LoVo (cell line): ENCODE measurements at places on chromosomes 6 and 20.

DNA sequence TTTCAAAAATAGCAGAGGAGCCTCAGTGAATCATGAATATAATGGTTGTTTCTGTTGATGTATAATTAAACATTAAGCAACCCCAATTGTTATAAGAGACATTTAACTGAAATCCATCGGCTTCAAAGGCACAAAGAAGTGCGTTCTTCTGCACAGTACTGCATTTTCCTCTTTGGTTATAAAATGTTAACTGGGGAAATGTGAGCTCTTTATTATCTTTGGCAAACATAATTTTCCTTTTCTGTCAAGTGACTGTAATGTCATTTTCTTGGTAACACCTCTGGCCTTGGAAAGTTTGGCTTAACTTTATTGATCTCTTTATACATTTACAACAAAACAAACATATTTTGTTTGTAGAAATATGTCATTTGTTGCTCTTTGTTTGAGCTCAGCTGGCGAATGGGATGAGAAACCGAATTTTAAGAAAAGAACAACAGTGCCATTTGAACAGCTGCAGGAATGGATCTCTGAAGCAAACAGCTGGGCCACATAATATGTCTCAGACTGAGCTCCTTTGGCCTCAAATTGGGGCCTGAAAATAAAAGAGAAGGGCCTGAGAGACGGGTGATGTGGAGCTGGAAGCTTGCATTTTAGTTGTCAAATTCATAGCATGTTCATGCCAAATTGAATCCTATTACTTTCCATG lies 427.0 kb upstream of the SPTLC3 start:
- DNase-seq = no peak

- DNase-seq = no peak
These were observed 21.0 kb upstream of the RSPH4A start for GRCh38 chr6:116595247-116595646.

DNA sequence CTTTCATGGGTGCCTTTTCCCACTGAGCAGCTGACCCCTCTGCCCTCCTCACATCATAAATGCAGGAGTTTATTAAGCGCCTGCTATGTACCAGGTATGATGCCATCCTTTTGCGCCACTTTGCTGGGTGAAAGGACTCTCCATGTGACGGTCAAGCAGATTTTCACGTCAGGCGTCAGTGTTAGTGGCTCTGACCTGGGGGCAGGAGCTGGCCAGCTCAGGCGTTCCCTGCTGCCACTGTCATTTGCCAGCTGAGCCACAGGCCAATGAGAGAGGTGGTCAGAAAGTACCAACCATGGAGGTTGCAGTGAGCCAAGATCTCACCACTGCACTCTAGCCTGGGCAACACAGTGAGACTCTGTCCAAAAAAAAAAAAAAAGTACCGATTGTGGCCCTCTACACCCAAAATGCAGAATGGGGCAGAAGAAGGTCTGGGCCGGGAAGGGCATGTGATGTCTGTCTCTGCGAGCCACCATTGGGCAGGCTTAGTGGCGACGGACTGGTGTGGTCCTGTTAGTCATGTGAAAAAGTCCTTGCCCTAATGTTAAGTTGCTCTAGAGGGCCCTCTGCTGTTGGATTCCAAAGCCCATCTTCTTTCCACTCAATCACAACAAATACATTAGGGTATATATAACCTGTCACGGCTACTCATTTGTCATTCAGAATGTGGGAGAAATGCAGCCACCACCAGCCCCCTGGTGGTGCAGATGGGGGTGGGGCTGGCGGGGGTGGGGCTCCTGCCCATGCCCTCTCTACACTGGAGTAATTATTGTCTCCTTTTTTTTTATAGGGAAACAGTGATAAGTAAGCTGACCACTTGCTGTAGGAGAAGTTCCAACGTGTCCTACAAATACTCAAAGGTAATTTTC lies 18.4 kb upstream of the SLC22A1 start:
- no peak for DNase-seq

DNA sequence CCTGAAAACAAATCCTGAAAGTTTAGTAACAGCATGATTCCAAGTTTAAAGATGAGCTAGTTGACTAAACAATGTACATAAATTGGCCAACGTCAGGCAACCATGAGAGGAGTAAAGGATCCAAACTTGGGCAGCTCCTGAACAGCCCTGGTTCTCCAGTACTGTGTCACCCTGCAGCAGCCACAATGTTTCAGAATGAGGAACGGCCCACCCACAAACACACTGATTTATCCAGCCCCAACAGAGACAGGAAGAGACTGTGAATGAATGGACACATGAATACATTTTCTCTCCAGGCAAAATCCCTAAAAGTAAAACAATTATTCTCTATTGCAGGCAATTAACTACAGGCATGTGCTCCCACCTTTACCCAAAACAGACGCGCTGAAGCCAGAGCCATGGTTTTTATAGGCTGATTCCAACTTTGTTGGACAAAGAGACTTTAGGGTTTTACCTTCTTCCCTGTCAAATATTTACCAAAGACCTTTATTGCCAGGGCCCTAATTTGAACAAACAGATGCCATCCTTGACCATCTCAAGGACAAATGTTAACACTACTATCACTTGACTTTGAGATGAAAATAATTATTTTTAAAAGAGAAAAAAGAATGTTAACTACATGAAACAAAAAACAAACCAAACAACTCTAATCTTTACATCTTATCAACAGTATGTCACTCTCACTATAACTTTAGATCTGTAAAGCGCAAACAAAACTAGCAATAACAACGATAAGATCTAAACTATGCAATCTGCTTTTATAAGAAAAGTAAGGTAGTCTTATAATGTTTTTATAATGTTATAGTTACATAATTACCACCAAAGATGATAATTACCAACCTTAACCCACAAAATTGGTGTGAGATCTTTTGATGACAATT lies 22.9 kb downstream of the CNKSR3 start:
- DNase-seq = peak; percentile 12

DNA sequence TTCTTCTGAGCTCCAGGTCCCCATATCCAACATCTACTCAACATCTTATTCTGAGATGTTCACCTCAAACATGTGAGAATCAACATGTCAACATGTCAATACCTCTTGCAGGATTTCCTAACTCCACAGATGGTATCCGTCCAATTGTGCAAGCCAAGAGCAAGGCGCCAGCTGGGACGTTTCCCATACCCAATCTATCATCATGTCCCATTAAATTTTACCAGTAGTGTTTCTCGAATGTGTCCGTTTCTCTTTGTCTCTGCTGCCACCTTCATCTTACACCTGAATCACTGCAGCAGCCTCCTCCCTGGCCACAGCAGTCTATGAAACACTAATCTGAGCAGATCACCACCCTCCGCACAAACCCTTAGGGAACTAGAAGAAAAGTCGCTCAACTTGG lies 78.0 kb upstream of the RPS6KA2 start:
- DNase-seq = no peak

DNA sequence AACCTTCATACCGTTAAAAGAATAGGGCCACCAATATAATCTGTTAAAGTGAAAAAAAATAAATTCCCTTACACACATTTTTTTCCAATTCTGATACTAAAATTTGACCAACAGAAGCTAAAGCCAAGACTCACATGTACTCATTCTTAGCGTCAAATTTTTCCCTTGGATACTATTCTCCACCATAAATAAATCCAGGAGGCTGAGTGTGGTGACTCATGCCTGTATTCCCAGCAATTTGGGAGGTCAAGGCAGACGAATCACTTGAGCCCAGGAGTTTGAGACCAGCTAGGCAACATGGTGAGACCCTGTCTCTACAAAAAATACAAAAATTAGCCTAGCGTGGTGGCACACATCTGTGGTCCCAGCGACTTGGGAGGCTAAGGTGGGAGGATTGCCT lies 43.9 kb downstream of the SCML4 start:
- DNase-seq = no peak

DNA sequence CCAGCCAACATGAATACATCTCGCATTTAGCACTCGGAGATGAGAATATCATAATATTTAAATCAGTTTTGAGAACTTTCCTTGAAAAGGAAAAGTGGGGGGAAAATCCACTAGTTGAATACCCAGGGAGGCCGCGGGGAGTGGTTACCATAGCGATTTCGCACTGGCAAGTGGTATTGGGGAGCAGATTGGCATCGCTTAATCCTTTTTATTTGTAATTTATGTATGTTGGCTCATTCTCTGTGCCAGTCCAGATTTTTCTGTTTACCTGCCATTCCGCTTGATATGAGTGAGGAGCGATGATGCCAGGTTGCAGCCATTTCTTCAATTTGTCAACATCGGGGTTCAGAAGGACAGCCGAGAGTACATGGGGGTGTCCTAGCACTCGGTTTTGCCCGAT lies 291.8 kb downstream of the ZNF217 start:
- DNase-seq = no peak

GRCh38 chr6:157271441-157271840 lies 51.9 kb downstream of the TMEM242 start:
- DNase-seq = no peak

- no peak for DNase-seq
These were observed 45.5 kb upstream of the UNC93A start for GRCh38 chr6:167245591-167245990.

GRCh38 chr6:80095600-80095999 lies 10.9 kb upstream of the BCKDHB start:
- no peak for DNase-seq

DNA sequence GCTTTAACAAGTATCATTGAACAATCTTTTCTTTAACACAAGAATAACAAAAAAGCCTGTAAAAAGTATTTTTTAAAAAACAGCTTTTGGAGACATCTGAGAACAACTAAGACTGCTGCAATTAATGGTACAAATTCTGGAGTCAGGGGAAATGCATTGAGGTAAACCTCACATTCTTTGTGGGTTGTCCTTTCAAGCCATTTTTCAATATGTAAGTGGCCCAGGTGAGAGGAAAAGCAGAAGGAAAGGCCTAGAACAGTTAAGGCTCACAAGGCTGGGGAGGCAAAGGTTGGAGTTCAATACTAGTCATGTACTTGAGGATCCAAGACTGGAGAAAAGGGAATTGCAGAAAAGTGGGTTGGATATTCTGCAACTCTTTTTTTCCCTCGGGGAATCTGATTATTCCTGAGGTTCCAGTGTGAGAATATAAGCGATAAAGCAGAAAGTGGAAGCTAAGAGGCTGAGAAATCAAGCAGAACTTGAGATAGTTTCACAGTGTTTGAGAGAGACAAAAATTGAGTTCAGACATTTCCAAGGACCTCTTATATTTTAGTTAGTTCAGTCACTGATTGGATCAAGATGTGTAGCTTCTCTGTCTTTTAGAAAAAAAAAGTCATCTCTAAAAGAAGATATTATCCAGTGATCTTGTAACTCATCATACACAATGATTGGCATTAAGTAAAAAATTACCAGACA lies 25.0 kb upstream of the TXLNB start:
- no peak for DNase-seq

DNA sequence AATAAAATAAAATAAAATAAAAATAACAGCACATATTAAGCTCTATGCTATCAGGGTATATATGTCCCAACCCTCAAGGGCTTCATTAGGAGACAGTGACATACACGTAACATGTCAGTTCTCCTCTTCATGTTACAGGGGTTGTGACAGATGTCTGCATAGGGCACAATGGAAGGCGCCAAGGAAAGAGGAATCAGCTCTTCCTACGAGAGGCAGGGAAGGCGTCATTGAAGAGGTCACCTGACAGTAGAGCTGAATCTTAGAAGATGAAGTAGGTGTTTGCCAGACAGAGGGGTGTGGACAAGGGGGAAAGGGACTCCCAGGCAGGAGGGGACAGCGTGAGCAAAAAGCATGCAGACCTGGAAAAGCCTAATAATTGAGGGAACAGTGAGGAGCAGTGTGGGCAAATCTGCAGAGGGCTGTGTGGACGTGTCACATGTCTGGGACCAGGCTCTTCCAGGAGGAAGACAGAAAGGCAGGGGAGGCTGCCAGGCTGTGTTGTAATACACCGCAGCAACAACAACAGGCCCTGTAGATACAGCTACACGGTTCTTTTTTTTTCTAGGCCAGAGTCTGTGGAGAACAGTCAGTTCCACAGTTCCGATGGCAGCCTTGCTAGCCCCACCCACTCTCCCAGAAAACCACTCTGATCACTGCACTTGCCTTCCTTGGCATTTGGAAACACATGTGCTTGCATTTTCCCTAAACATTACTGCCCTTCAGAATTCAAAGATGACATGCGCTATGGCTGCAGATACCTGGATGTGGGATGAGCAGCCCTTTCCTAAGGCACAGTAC lies 2.5 kb upstream of the FKBP5 start:
- no peak for DNase-seq

GRCh38 chr20:5767493-5768098 lies 17.4 kb downstream of the SHLD1 start:
- DNase-seq = no peak

GRCh38 chr20:13265941-13266340 lies 44.9 kb downstream of the ISM1 start:
- no peak for DNase-seq

GRCh38 chr6:13165502-13166172 lies 162.7 kb downstream of the TBC1D7 start:
- no peak for DNase-seq

DNA sequence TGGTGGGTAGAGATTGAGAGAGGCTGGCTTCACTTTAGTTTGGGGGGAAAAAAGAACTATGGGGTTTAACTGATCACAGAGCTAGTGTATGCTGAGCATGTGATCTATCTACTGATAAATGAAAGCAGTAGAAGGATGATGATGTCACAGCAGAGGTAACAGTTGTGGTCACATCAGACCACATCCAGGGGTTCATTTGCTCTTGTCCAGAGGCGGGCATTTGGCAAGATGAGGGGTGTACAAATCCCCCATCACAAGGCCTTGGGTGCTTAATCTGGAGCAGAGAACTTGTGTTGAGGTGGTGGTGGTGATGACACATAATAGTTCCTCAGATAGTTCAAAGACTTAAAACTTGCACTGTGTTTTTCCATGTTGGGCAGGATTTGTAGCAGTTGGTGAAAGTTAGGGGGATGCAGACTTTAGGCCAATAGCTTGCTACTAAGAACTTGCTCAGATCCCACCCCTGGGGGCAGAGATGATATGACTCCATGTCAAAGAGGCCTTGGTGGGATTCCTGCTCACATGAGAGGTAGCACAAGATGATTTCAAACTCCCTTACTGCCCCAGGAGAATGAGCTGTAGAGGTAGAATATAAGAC lies 63.4 kb downstream of the PRDM1 start:
- no peak for DNase-seq

- DNase-seq = no peak
These were observed 121.0 kb upstream of the JAG1 start for GRCh38 chr20:10794765-10795164.

- DNase-seq = no peak
These were observed 101.0 kb downstream of the EYA2 start for GRCh38 chr20:46995561-46996142.

- no peak for DNase-seq
These were observed 57.7 kb downstream of the OGFRL1 start for GRCh38 chr6:71346334-71346694.

GRCh38 chr6:144744720-144745119 lies 459.6 kb downstream of the UTRN start:
- no peak for DNase-seq

DNA sequence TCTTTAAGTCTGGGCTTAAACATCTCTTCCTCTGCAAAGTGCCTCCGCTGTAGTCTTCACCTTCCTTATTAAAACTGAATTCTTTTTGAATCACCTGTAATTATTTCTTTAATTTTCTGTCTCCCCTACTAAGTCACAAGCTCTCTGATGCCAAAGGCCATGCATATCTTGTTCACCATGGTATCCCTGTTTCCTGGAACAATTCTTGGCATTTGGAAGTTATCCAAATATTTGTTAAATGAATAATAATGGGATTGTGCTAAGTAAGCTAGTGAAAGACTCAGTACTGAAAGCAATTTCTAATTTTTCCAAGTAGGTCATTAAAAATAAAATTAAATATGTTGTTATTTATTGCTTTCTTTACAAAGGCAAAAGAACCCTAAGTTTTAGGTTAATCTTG lies 12.2 kb downstream of the SNAP91 start:
- no peak for DNase-seq
